ENCODE measurements at places on chromosomes 1 and 21.
A peak's percentile ranks its signal among the peaks of the same experiment; 100 is the strongest.

DNA sequence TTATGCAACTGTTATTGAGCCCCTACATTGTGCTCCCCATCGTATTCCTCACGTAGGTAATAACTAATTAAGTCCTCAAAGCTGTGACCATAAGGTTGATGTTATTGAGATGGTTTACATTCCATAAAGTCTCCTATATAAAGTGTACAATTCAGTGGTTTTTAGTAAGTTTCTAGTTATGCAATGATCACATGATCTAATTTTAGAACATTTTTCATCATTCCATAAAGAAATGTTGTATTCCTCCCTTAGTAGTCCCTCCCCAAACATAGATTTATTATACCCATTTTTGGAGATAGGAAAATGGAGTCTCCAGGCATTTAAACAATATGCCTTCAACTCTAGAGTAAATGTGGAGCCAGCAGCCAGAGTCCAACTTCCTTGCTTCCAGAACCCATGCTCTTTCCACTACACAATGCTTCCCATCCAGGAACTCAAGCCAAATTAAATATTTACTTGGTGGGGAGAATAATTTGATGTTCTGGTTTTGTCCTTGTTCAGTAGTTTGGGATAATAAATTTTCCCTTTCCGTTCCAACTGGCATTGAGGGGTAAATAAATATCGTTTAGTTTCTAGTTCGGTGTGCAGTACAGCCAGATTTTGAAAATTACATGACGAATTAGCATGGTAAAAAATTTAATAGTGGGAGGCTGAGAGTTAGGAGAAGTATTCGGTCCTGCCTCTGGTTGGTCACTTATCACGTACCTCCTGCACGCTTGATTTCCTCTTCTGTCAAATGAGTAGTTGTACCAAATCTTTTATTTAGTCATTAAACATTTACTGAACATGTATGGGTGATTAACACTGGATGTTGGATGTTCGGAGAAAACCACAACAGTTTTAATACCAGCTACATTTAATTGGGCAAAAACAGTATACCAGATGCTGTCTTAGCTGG is 66.3 kb downstream of the CACHD1 start:
- no peak for DNase-seq

DNA sequence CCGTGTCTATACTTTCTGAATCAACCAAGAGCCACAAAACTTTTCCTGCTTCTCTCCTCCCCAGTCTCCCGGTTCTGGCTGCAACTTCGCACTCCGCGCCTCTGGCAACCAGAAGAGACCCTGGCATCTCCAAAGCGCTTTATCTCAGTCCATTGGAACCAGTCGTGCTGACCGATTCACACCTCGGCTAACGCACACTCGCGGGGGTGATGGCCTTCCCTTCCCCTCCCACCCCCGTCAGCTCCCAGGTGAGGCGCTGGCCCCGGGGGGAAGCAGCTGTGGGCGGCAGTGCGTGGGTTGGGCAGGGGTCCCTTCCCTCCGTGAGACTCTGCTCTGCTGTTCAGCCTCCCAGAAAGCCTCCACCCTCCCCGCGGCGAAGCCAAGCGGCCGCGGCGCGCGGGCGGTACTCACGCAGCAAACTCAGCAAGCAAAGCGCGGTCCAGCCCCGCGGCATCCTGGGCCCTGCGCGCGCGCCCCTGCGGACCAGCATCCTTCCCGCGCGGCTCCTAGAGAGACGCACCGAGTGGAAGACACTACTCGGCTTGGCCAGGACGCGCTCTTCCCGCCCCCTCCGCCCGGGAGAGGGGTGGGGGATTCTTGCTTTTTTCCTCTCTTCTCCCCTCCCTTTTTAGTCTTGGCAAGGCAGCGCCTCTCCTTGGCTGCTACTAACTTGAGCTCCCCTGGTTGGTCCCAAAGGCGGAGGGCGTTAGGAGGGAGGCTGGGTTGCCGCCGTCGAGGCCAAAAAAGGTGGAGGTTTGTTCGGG is at the start of gene CD34:
TSS of gene CD34 (minus strand) at position 535 of the 764 bp plus-strand sequence. CDS start at position 490, 45 bp downstream.
- peak; percentile 44 for DNase-seq

DNA sequence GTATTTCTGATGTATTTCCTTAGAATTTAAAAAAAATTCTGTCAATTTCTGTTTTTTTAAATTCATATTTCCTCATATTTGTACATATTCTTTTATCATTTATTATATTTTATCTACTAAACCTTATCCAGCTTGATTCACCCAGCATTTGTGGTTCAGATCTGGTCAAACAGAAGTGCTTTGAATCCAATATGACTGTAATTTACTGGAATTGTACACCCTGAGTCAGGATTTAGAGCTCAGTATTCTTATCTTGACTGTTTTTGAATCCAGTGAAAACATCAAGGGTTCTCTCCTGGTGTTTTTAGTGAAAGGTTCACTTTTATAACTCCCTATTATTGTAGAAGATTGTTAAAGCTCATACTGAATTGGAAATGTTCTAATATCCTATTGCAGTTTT is 1077.0 kb upstream of the NCAM2 start:
- DNase-seq, result no peak

- no peak for DNase-seq
Measured at GRCh38 chr1:6352138-6352563, 41.4 kb downstream of the ACOT7 start.

GRCh38 chr1:147641695-147642592 is 28.4 kb downstream of the ACP6 start:
- peak; percentile 64 for DNase-seq

DNA sequence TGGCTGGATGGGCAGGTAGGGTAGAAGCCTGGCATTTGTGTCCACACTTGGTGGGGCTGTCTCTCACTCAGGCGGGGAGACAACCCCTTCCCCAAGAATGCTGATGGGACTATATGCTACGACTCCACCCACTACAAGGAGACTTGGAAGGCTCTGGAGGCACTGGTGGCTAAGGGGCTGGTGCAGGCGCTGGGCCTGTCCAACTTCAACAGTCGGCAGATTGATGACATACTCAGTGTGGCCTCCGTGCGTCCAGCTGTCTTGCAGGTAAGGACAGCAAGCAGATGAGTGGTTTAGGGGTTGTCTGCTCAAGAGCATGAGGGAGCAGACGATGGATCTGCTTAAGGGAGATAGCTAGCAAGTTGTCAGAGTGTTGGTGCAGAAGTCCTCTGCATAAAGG is 15.9 kb upstream of the NASP start:
- DNase-seq, result no peak

DNA sequence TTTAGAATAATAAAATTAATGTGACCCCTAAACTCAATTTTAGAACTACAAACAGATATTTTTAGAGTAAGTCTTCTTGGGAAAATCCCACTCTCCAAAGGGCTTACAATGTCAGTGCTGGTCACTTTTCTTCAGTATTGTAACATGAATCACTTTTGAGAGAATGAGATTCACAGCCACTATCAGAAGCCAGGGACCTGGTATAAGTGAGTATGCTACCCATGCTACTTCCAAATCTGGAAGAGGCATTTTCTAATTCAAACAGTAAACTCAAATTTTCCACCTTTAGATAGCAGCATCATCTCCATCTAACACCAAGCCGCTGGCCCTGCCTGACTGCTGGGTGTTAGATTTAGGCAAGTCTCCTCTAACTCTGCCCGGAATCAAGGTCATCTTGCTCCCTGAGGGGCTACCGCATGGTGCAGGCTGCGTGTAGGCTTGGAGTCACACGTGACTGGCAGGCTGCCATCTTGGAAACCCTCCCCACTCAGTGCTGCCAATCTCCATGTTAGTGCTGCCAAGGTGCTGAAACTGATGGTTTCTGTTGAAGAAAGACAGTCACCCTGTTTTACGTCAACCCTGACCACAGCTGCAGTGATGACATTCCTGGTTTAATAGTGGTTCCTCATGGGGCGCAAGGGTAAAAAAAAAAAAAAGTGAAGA is 882.9 kb upstream of the B3GALT2 start:
- no peak for DNase-seq

GRCh38 chr1:42838482-42839190 is 7.8 kb upstream of the ZNF691 start:
- DNase-seq, result no peak

Data from Kasumi-1 (cell line).